ENCODE measurements at places on chromosomes 12 and 14.

DNA sequence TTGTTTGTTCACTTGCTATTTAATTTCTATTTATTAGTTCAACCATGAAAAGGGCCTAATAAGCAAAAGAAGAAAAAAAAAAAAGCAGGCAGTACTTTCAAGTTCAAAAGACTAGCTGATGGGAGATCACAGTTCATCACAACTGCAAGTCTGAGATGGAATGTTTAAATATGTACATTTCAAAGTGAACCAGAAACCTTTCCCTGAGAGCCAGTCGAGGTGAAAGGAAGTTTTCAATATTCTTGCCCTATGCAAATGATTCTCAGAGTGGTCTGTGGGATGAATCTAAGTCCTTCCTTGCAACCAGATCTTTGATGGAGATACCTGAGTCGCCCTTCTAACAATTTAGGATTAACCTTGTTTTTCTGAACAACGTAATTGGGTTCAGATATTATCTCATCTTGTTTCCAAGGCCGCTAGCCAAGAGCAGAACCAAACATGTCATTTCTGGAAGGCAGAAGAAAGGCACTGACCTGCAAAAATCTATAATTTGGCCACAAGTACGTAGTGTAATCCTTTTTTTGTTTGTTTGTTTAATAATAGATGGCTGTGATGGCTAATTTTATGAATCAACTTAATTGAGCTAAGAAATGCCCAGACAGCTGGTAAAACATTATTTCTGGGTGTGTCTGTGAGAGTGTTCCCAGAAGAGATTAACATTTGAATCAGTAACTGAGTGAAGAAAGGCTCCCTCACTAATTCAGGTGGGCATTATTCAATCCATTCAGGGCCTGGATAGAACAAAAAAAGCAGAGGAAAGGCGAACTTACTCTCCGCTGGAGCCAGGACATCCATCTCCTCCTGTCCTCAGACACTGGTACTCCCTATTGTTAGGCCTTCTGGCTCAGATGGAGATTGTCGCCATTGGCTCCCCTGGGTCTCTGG, 171.1 kb upstream of the TMPO start:
- DNase-seq, result no peak

GRCh38 chr12:44930972-44931600, 55.0 kb upstream of the NELL2 start:
- no peak for DNase-seq

DNA sequence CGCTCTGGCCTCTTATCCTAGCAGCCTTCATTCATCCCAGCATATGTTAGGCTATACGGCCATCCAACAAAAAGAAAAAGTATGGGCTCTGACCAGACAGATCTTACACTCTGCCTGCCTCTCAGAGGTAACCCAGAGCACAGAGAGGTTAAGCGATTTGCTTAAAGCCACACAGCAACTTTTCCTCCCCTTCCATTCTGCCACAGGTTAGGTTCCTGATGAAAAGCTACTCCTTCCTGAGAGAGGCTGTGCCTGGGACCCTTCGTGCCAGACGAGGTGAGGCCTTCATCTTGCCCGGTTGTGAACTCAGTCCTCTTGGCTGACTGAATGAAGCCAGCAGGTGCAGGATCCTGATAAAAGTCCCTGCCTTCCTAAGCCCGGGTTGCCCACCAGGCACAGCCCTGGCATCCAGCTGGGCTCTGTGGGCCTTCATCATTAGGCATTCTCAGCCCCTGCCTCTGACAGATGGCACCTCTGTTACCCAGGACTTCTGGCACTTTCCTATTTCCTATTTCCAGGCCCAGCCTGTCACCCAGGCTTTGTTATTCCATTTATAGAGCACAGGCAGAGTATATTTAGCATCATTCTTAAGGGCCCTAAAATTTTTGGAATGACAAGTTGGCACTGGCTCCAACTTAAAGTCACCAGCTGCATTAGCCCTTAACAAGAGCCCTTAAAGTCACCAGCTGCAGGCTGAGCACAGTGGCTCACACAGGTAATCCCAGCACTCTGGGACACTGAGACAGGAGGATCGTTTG, 12.8 kb downstream of the SOAT2 start:
- no peak for DNase-seq

GRCh38 chr12:68835333-68835908, 27.4 kb downstream of the MDM2 start:
- DNase-seq, result no peak

- DNase-seq, result peak; percentile 92
Observed at GRCh38 chr14:69643430-69644200, 32.2 kb downstream of the SUSD6 start.

DNA sequence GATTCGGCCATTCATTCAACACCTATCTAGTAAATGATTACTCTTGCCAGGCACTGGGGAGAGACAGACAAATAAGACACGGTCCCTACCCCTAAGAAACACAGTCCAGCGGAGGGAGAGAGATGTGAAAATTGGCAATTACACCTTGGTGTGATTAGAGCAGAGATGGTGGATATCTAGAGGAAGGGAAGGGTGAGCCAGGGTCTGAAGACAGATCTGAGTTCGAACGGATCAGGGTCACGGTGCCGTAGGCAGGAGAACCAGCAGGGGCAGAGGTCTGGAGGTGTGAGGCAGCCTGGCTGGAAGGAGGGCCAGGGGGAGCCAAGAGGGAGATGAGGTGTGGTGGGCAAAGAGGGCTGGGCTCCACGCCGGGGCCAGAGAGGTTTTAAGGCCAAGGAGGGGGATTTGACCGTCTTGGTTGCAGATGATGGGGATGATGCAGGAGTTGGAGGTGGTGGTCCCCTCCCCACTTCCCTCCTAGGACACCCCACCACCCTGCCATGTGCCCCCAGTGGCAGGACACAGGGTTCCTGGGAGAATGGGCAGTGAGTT, 27.1 kb downstream of the FAM222A start:
- DNase-seq, result peak; percentile 2

DNA sequence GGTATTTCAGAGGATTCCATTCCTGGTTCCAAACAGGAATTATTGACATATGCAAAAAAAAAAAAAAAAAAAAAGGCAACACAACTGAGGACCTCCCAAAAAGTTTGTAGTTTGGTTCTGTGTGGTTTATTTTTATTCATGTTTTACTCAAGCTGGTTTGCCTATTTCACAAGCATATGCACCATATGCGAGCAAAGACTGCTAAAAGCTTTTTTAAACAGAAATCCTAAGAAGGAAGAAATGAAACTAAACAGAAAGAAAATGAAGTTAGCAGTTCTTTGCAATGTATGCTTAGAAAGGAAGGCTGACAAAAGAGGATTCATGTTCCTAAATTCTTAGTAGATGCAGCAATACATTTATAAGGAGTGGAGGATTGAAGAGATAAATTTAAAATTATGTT, 487.6 kb upstream of the FLRT2 start:
- DNase-seq, result no peak

DNA sequence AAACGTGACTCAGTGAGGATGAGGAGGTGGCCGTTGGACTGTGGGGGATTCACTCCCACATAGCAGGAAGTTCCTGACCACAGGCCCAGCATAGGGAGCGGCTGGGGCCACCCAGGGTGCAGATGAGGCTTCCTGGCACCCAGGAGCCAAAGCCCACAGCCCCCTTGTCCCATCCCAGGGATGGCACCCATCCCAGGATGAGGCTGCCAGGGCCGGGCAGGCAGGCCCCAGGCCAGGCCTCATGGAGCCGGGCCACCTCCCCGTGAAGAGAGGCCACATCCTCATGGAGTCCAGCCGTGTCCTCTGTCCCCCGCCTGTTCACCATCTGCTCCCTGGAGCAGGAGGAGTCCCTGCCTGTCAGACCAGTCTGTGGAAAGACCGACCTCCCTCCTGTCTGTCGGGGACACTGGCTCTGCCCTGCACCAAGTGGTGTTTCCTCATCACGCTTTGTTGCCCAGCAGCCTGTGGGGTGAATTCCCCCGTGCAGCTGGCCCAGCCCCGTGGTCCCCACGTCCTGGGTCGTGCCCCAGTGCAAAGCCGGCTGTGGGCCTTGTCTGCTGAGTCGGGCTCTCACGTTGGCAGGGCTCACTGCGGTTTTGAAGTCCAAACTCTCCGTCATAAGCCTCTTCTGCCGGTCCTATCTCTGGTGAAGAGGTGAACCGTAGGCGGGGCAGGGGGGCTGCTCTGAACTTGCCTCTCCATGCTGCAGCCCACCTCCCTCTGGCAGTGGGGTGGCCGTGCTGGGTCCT, 24.5 kb downstream of the MMP17 start:
- no peak for DNase-seq

DNA sequence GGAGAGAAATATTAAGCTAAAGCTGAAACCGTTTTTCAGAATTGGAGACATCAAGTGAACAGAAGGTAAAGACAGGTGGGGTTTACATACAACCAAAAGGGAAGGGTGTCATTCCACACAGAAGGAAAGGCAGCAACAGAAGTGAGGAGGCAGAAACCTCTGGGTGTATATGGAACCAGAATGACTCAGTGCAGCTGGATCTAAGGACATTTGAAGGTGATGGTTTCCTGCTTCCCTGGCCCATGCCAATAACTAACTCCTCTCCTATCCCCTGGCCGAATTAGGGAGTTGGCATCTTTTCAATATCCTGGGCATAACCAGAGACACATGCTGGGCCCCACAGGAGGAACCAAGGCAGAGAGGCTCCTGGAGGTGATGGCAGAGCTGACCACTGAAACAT, 8.4 kb downstream of the NCKAP5L start:
- no peak for DNase-seq

DNA sequence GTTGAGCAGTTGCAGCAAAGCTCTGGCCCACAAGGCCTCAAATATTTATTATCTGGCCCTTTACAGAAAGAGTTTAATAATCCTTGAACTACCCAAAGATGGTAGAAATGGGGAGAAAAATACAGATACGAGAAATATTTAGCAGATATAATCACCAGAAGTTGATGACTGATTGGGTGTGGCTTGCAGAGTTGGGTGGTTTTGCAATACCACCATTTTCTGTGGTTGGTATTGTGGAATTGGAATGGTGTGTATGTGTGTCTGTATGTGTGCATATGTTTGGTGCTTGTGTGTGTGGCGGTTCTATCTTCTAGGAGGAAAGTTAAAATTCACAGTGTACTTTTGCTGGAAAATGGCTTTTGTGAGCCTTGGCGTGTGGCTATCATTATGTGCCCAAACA, 85.4 kb upstream of the MANSC4 start:
- DNase-seq, result no peak

GRCh38 chr12:124148481-124149273, 146.2 kb upstream of the RFLNA start:
- no peak for DNase-seq

- DNase-seq, result no peak
Observed at GRCh38 chr12:107484230-107484629, 201.4 kb upstream of the PWP1 start.

- DNase-seq, result no peak
Observed at GRCh38 chr14:96405677-96406076, 13.7 kb downstream of the AK7 start.

DNA sequence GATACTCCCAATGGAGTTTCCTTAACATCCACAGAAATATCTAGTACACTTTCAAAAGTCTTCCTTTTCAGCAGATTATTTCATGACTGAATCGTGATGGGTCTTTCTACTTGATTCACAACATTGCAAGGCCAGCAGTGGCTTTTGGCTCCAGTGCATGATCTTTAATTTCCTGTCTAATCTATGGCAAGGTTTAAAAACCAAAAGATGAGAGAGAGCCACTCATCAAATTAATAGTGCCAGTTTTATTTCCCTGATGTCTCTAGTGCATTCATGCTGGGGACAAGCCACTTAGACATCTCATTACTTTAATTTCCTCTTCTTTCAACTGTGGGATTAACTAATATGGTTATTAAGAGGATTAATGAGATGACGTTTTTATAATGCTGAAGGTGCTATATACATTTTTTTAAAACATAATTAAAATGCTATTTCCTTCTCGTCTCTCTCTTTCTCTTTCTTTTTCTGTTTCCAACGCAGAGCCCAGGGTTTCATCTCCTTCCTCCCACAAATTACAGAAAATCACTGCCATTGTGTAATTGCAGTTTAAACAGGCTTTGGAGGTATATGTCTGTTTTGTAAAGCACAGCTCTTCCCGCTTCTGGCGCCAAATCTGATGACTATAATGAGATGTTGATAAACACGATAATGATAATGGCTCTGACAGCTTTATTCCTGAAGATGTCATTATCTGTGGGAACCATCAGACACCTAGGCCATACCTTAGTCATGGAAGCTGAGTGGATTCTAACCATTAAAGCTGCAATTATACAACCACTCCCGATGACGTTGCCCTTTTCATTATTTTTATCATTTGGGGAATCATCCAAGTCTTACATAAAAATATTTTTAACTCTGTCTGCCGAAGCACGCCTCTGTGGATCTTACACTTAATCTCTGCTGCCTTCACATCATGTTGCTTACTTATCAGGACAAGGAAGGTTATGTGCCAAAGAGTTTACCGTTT, 103.1 kb upstream of the PPM1H start:
- DNase-seq, result no peak

DNA sequence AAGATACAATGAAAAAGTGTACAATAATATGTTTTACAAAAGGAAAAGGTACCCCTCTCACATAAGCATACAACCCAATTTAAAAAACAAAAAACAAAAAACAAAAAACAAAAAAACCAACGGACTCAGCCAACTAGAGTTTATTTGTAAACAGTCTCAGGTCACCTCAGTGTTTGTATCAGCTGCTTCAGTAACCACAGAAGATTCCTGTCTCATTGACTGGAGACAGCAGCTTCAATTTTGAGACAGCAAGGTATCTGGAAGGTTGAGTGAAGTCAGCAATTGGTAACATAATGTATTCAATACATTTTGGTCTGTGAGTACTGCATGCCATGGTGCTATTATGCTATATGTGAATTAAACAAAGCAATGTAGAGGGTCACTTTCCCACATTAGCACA, 201.7 kb downstream of the AKAP6 start:
- DNase-seq, result no peak

- DNase-seq, result no peak
Observed at GRCh38 chr12:31326736-31327659, 1.0 kb upstream of the SINHCAF start.

DNA sequence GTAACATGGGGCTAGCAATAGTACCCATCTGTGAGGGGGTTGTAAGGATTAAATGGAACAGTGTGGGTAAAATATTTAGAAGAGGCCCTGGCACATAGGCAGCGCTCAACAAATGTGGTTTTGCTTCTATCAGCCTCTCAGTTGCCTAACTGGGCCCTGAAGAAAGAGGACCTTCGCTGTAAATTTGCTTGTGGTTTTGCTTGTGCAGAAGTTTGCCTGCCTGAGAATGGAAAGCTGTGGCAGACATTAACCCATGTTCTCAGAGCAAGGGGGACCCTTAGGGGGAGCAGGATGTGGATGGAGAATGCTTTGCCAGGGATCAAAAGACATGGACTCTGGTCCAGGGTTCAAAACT, 160.1 kb downstream of the BRMS1L start:
- no peak for DNase-seq
